ENCODE measurements at places on chromosomes 12 and 14.

- no peak for DNase-seq
Observed at GRCh38 chr12:52860102-52860823, 11.5 kb upstream of the KRT78 start.

DNA sequence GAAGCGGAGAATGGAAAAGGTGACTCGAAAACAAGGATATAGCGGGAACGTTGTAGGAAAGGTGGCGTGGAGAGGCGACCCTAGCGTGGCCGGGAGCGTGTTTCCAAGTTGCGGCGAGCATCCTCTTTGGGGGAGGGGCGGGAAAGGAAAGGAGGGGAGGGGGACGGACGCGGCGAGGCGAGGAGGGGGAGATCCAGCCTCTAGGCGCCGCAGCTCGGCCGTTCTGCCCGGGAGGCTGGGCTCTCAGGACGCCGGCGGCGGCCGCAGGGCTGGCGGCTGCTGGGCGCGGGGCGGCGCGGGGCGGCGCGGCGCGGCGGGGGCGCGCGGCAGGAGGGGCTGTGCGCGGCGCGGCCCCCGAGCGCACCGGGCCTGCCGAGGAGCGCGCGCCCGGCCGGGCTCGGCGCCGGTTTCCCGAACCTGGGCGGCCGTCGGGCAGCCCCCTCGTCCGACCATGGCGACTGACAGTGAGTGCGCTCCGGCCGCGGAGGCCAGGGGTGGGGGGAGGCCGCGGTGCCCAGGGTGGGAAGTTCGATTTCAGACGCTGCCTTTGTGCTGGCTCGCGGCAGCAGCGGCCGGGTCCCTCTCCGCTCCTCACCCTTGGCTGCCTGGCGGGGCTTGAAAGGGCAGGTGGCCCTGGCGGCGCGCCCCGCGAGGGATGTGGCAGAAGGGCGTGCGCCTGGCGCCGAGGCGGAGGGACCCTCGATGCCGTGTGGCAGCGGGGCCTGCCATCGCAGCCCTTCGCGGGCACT is 50.3 kb downstream of the SNAPC1 start:
- no peak for DNase-seq

- no peak for DNase-seq
Observed at GRCh38 chr14:22305607-22306006, 283.4 kb downstream of the DAD1 start.

GRCh38 chr12:110555577-110556406 is 27.3 kb downstream of the PPTC7 start:
- no peak for DNase-seq

DNA sequence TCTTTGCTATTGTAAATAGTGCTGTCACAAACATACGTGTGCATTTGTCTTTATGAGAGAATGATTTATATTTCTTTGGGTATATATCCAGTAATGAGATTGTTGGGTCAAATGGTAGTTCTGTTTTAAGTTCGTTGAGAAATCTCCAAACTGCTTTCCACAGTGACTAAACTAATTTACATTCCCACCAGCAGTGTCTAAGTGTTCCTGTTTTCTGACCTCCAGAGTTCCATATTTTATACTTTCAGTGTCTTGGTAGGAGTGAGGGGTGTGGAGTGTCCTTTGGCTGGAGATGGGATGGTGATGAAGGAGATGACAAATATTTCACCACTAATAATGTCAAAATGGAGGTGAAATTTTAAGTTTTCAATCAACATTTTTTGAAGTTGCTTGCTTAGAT is 86.4 kb downstream of the DACT1 start:
- no peak for DNase-seq

- no peak for DNase-seq
Observed at GRCh38 chr12:119949594-119949993, 39.4 kb upstream of the BICDL1 start.

Data from suprapubic skin (tissue), 4 donors.